RWPE1 (cell line): ENCODE measurements at places on chromosomes 2 and 18.
A peak's percentile ranks its signal among the peaks of the same experiment; 100 is the strongest.

- no peak for DNase-seq
These were observed 131.9 kb downstream of the EVA1A start for GRCh38 chr2:75428646-75429443.

GRCh38 chr2:28377195-28377816, 15.4 kb upstream of the FOSL2 start:
- peak; percentile 48 for DNase-seq

DNA sequence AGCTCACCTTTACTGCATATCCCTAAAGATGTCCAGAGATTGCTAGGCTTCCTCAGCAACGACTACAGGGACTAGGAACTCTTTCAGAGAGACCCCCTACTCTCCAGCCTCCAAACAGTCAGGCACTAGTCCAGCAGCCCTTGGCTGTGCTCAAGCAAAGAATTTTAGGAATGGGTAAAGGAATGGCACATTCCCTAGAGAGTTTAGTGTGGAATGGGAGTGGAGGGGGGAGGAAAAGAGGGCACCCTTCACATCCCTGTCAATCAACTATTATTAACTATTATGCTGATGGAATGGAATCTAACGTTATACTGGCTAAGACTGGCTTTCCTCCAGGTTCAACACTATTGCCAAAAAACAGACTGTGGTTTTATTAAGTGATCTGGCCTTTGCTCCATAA, 64.8 kb downstream of the IKZF2 start:
- no peak for DNase-seq

DNA sequence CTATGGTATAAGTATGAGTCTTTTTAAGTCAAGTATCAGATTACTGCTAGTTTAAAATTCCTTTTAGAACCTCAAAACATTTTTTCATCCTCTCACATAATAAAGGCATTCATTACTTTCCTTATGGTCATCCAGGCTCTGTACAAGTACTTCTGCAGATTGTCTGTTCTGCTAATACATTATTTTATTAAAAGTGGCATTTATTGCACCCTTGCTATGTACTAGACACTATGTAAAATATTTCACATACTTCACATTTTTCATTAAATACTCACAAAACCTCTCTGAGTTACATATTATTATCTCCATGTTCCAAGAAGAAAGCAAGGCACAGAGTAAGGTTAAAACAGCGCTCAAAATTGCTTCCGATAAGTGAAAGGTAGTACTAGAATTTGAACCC, 84.1 kb downstream of the RAPH1 start:
- DNase-seq = no peak

DNA sequence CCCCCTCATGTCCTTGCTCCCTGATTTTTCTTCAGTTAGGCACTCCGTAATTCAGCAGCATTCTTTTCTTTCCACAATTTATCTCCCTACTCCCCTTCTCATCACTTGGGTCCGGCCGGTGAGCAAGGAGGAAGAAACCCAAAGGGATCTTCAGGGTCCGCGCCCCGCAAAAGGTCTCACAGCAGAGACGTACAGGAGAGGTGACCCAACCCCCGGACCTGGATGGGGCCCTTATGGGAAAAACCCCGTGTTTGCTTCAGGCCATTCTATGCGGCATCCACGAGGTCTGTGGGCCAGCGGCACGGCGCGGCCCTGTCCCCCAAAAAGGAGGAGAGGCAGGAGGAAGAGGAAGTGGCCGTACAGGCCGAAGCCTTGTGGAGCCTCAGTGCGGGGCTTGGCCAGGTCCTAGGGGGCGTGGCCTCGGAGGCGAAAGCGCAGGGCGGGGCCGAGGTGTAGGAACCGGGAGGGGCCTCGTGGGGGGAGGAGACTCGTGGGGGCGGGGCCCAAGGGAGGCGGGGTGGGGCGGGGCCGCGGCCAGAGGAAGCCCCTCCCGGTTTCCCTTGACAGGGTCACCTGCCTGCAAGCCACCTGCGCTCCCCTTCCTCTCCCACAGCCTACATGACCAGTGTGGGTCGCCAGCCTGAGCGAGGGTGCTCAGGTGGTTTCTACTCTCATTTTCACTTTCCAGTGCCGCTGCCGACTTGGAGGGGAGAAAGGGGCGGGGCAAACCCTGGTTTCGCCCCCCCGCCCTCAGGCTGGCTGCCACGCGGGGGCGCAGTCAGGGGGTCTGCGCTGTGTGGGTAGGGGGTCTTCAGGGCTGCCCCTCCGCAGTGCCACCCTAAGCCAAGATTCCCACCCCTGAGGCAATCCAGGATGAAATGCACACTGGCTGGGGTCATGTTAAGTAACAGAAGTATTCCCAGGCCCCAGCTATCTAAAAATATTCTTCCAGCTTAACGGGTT, 156.4 kb upstream of the XPO1 start:
- peak; percentile 91 for DNase-seq

DNA sequence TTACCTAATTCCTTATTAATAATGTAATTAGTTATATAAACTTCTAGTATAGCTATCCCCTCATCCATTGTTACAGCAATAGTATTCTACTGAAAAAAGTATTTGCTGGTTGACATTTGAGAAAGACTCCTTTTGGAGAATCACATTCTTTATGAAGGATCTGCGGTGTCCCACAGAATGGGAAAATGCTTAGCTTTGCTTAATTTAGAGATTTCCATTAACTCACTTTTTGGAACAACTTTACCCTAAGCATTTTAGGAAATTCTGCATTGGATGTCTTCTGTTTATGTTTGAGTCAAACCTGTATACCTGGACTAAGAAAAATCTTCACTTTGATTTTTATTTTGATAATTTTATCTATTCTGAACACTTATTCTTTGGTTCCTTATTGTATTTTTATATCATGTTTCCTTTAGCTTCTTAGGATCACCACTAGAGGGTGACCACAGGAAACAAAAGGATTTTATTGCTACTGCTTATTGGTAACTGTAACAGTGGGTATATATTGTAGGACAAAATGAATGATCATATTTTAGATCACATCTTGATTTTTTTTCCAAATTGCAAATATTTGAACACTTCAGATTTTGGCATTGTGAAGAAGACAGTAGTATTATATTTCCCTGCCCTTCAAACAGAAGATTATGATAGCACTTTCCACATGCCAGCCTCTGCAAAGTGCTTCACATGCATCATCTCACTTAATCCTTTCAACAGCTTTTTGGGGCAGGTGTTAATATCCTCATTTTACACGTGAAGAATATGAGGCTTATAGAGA, 79.6 kb downstream of the MIB1 start:
- peak; percentile 42 for DNase-seq

GRCh38 chr2:207727261-207727660, 15.8 kb downstream of the CCNYL1 start:
- peak; percentile 57 for DNase-seq

DNA sequence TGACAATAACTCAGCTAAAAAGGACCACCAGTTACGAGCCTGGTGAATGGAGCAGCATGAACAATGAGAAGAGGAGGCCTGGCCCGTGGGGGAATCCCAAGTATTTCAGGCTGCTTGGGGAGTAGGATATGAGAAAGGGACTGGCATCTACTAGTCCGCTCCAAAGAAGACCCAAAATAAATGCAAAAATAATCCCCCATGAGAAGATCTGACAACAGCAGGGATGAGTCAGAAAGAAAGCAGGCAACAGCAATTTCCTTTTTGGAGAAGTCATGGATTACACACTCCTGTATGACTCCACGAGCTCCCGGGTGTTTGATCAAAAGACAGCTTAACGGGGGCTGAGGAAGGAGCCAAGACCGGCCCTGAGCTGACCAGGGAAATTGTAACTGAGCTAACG, 111.4 kb downstream of the SOX11 start:
- DNase-seq = no peak

DNA sequence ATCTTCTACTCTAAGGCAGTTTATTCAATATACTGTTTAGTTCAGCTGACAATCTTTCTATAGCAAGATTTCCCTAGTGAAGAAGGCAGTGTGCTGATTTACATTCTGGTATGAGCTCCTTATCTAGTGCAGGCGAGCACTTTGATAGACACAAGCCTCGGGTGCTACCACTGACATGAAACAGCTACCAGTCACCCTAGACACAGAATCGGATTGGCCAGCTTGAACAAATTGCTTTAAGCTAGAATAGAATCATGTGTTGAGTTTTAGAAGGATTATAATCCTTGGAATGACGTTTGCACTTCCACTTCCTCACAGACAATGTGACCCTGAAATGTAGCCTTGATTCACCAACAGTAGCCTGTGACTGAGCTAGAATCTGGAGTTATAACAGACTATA, 394.0 kb downstream of the EPHA4 start:
- DNase-seq = no peak

DNA sequence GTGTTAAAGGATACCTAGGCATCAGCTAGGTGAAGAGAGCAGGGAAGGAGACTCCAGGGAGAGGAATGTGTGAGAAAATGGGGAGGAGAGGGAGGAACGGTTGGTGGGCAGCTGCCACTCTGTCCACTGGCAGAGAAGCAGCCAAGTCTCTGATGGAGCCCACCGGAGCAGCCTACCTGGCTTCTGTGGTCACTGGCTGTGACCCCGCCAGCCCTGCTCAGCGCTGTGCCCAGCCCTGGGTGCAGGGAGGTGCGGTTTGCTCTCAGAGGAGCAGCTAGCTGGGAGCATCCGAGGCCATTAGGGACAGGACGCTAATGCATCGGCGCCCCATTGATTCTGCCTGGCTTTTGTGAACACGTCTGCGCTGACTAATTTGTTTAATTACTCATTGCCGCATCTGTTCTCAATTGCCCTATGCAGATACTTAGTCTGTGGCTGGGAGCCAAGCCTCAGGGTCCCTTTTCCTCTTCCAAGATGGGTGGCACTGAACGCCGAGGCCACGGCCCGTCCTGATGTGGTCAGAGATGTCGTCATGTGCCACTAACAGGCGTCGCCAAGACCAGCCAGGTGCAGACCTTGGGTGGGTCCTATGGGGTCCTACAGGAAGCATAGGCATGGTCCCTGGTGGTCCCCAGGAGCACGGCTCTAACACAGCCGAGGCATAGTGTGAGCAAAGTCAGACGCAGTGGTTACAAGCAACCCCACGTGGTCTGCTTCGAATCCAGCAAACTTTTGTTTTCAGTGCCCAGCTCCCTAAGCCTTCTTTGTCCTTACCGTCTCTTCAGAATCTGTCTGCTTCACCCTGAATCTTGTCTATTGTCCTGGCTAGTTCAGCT, 82.0 kb downstream of the RRM2 start:
- no peak for DNase-seq

DNA sequence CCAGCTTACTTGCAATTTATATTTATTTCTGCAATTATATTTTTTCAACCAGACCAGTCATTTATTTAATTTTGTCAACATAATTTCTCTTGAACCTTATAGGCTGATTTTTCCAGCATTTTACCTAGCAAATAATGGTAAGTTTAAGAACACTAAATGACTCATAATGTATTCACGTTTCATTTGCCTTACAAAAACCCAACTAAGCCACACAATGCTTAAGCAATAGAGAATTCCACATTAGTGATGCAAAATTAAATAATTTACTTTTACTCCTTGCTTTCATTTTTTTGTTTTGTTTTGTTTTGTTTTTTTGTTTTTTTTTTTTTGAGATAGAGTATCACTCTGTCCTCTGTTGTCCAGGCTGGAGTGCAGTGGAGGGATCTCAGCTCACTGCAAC, 110.4 kb upstream of the VRK2 start:
- peak; percentile 23 for DNase-seq

- DNase-seq = peak; percentile 50
These were observed 816 bp downstream of the GALNT14 start for GRCh38 chr2:31137211-31138036.

- DNase-seq = no peak
These were observed 89.8 kb downstream of the LDLRAD4 start for GRCh38 chr18:13308369-13308768.

DNA sequence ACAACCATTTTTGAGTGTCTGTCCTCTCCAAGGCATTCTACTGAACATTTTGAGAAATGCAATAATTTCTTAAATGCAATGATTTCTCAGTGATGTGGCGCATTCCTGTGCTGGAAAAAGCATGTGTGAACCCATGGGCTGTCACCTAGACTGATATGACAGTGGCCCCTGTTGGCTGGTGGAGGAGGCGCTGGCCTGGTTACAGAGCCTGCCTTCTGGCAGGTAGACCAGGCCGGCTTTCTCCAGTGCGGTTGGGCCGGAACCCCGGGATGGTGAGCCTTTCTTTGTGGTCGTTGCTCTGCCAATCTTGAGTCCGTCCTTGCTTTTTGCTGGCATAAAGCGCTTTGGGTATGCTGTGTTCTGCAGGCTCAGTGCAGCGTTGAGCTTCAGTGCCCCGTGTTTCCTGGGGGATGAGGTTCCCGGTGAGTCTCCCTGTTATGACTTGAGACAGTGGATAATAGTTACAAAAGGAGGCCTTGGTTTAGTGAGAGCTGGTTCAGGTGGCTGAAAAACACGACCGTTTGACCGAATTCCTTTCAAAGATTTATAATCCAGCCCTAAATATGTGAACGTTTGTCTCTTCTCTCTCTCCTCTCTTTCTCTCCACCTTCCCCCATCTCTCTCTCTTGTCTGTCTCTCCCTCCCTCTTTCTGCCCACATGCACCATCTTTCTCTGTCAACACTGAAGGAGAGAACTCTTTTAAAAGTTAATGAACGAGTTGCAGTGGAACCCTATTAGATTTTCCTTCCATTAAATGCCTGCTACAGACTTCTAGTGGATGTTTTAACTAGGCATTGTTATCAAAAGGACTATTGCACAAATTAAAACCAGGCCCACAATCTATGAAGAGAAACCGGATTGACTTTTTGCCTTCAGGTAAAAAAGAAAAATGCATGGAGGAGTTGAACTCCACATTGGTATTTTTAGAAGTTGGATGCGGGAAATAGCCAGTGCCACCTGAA, 34.0 kb downstream of the TSHZ1 start:
- no peak for DNase-seq

- no peak for DNase-seq
These were observed 26.3 kb downstream of the TUBB6 start for GRCh38 chr18:12334366-12334808.

DNA sequence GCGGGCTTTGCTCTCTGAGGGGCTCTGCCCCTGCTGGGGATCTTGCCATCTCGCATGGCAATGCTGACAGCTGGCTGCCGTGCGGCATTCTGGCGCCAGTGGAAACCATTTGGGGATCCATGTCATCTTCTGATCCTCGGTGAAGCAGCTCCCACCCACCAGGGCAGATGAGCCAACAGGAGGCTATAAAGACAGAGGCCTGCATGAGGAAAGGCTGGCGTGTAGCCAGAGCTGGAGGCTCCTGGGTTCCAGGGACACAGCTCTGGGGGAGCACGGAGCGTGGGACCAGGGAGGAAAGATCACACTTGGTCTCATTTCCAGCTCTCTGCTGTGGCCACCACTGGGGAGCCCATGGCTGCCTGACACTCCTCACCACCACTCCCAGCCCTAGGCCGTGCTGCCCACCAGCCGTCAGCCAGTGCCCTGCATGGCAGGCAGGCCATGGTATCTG, 145.8 kb downstream of the ZFP36L2 start:
- no peak for DNase-seq

DNA sequence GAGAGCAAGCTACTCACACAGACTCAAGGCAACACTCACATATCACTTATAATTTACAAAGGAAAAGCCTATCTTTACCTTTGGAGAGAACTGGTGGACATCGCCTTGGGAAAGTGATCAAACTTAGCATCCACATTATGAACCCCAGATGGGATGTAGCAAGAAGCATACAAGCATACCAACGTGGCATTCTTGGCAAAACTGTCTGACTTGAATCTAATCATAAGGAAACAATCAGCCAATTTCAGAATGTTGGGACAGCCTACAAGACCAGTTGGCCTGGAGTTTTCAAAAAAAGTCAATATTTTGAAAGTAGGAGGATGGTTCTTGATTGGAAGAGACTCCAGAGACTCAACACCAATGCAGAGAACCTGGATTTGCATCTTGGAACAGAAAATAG, 79.1 kb upstream of the PMAIP1 start:
- DNase-seq = no peak
